T follicular helper cell (primary cell): ENCODE measurements at places on chromosomes 1 and 21.

DNA sequence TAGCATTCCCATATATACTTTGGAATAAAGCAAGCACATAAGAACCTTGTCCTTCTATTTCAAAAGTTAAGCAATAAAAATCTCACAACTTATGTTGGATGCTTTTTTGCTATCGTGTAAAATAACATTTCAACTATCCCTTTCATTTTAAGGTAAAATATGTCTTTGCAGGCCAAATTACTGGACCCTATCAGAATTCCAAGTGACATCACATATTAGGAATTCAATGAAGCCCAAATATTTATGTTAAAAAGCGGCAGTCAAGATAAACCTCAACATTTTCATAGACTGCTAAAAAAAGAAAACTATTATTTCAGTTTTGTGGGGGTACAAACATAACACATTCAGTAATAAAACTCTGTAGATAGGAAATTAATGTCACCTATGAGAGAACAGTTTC lies 252.0 kb downstream of the KCTD3 start:
- DNase-seq = no peak

DNA sequence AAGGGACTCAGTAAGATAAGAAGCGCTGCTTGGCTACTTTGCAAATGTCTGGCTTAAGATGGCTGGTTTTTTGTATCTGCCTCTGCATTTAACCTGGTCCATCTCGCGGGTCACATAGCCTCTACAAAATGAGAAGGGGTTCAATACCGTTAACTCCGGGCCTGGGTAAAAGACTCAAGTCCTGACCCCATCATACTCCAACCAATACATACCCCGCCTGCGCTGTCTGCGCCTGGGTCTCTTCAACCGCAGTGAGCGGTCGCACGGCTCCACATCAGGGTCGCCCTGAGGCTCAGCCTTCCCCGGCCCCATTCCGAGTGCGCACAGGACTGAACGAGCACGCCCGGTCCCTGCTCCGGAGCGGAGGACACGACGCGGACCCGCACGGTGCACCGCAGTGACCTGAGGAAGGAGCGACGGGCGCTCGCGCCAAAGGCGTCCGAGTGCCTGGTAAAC lies 558 bp upstream of the PGD start:
- DNase-seq = no peak

- DNase-seq = peak; percentile 87
These were observed 18.7 kb downstream of the KIAA2013 start for GRCh38 chr1:11907275-11908094.

- DNase-seq = no peak
These were observed 30.2 kb upstream of the RNF187 start for GRCh38 chr1:228457017-228457395.

GRCh38 chr1:237235091-237235490 lies 193.1 kb downstream of the RYR2 start:
- DNase-seq = no peak
